ENCODE measurements at places on chromosomes 7 and 10.
A peak's percentile ranks its signal among the peaks of the same experiment; 100 is the strongest.

- no peak for DNase-seq
These were observed 323.0 kb downstream of the EXOC4 start for GRCh38 chr7:133575726-133576440.

GRCh38 chr10:117663750-117664149 is 121.2 kb downstream of the EMX2 start:
- DNase-seq: no peak

- DNase-seq: no peak
These were observed 69.1 kb upstream of the FOXP2 start for GRCh38 chr7:114345494-114345893.

DNA sequence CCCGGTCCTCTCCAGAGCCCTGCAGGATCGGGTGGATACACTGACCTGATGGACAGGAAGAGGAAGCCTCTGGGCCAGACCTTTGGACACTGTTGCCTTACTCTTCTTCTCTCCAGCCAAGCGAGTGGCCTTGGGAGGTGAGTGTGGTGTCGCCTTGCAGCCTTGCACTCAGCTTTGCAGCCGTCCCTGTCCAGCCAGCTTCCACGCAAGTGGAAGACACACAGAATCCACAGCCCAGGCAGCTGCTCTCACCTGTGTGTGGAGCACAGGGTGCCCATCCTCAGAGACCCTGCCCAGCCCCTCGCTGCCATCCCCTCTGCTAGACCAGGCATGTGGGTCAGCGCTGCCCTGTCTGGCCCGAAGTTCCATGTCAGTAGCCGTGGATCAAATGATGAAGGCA is 239.1 kb downstream of the EBF3 start:
- no peak for DNase-seq

DNA sequence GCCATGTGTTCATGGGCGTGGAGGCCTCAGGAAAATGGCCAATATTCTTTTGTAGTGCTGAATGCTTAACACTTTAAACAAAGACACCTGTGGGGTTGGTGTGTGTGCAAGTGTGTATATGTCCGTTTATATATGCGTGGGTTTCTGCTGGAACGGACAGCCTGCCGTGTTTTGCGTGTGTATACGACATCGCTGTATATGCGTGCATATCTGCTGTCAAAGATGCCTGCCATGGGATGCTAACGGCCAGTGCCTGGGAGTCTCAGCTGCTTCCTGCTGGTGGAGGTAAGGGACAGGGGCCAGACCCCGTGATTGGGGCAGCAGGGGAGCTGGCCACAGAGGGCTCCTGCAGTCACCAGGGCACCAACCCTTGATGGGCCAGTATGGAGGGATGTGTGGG is 216.3 kb upstream of the SHH start:
- no peak for DNase-seq

DNA sequence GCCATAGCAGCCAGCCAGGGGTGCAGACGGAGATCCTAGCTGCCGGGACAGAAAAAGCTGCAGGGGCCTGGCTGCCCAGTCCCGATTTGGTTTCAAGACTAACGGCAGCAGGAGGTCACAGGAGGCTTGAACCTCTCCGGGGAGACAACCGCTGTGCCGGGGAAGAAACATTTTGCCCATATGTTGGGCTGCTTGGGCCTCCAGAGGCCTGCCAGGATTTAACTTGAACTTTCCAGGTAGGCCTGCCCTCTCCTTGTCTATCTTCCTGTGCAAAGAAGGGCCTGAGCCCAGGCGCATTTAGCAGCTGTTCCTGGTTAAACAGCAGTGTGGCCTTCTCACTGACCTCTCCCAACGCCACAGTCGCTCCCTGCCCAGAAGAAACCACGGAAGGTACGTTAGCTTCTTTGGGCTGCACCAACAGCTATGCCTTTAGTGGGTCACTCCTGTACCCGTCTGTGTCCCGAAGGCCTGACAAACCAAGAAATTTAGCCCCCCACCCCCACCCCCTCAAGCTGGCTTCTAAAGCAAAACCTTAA is 17.1 kb upstream of the PTF1A start:
- no peak for DNase-seq

DNA sequence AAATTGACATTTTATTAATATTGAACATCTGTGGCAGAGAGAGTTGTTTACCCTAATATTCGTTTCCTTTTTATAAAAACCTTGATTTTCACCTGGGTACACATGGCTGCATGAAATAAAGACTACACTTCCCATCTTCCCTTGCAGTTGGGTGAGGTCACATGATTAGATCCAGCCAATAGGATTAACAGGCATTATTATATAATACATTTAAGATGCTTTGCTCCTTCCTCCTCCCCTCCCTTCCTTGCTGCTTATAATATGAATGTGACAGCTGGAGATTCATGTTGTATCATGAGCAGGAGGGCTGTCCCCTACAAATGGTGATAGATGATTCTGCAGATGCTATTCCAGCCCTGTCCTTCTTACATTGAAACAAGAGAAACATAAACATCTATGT is 146.6 kb downstream of the SH2D4B start:
- DNase-seq: no peak

DNA sequence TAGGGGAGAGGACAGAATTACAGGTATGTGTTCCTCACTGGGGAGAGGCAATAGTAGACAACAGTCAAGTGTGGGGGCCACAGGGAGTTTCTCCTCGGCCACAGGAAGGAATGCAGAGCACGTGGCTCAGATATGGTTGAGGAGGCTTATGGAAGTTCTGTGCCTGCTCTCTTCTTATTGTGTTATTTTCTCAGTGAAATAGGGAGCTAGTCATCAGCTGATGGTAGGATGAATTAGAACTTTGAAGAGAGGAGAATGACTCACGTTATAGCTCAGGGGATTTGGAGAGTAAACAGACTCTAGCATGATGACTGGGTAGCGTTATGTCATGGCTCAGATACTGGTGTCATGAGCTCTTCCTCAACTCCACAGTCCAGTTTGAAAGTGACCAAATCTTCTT is 308.3 kb upstream of the IGFBP3 start:
- no peak for DNase-seq

GRCh38 chr7:139108266-139109187 is 993 bp downstream of the ZC3HAV1 start:
- DNase-seq: peak; percentile 38

- no peak for DNase-seq
These were observed 443.2 kb upstream of the SEMA3A start for GRCh38 chr7:84637568-84638338.

DNA sequence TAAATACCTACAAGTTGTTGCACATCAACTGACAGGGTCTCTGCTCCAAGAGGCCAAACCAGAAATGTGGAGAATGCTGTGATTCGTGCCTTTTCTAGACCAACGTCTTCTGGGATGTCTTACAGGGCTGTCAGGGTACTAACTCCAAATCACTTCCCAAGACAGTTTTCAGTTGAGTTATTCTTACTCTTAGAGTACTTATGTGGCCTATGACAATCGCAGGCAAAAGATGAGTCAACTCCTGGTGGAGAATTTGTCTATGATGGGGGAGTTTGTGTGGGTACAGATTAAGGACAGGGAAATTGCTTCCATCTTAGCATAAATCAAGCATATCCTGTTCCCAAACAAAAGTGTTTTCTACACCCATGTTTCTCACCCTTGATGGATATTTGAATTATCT is 734.8 kb downstream of the TNS3 start:
- DNase-seq: no peak

GRCh38 chr10:29947701-29948060 is 111.7 kb downstream of the JCAD start:
- no peak for DNase-seq

GRCh38 chr10:103824281-103824680 is 31.1 kb downstream of the SH3PXD2A start:
- no peak for DNase-seq

- DNase-seq: no peak
These were observed 128.1 kb upstream of the PTPRZ1 start for GRCh38 chr7:121744877-121745276.

DNA sequence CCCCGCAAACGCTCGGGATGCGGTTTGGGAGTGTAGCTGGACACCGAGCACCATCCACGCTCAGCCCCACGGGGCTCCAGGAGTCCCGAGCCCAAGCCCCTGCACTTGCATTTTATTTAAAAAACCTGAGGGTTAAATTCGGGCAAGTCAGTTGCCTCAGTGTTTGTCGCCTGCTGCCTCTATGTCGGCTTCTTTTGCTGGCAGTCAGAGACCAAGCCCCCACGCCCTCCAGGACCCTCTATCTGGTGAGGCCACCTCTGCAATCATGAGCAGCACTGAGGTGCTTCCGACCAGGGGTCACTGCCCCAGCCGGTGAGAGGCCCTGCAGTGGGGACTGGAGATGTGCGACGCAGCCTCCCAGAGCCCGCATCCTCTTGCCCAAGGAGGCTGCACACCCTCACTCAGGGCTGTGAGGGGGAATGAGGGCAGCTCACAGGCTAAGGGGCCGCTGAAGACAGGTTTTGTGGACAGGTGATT is 13.3 kb upstream of the ZNF273 start:
- no peak for DNase-seq

DNA sequence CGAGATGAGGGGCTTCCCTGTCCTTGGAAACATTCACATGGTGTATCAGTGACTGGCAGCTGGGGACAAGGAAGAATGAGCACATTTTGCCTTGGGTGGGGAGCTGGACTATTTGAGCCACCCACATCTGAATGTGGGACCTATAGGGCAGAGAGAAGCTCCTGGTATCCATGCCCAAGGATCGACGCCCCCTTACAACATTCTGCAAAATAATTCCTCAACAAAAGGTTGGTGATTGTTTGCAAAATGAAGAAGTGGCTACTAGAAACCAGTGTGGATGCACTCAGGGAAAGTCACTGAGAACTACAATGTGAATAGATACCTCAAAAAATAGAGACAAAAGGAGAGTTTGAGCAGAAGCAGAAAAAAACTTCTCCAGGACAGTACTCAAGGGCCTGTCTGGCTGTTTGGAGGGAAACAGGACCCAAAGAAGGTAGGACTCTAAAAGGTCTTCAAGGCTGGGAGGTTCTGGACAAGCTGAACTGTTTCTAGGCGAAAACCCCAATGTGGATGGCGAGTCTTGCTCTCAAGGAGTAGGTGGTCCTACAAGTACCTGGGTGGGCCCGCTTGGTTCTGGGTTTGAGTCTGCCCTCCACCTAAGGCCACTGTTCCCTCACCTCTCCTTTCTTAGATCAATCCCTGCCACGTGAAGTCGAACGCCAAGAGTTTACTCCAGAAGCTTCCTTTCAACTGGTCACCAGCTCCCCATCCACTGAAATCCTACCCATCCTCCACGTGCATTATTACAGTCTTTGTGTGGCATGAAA is 125.0 kb upstream of the ZNF746 start:
- no peak for DNase-seq

GRCh38 chr10:94591461-94592205 is 46.0 kb downstream of the HELLS start:
- DNase-seq: no peak

GRCh38 chr7:2802101-2802500 is 42.0 kb downstream of the GNA12 start:
- DNase-seq: no peak

DNA sequence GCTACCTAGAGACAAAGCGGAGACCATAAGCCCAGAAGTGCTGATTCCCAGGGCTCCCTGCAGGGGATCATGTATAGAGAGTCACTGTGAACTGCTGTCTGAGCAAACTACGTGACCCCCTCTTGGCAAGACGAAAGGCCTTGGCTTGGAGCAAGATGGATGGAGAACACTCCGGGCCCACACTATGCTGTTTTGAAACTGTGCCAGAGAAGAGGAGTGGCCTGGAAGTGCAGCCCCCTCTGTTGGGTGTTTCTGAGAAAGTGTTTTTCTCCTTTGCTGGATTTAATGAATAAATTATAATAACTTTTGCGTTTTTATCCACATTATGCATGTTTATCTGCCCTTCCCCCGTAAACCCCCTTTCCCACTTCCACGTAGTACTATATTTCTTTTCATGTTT is 639.3 kb upstream of the GALNT17 start:
- no peak for DNase-seq

GRCh38 chr10:58266003-58266825 is 1.5 kb downstream of the IPMK start:
- DNase-seq: no peak

- DNase-seq: no peak
These were observed 31.9 kb downstream of the MICU1 start for GRCh38 chr10:72593963-72594362.

- DNase-seq: no peak
These were observed 54.1 kb downstream of the SLIT1 start for GRCh38 chr10:97131666-97132065.

GRCh38 chr7:132492823-132493445 is 83.3 kb downstream of the PLXNA4 start:
- DNase-seq: no peak

- no peak for DNase-seq
These were observed 35.2 kb upstream of the FZD1 start for GRCh38 chr7:91228927-91229558.

- peak; percentile 48 for DNase-seq
These were observed 19.7 kb upstream of the CCSER2 start for GRCh38 chr10:84308481-84309304.

DNA sequence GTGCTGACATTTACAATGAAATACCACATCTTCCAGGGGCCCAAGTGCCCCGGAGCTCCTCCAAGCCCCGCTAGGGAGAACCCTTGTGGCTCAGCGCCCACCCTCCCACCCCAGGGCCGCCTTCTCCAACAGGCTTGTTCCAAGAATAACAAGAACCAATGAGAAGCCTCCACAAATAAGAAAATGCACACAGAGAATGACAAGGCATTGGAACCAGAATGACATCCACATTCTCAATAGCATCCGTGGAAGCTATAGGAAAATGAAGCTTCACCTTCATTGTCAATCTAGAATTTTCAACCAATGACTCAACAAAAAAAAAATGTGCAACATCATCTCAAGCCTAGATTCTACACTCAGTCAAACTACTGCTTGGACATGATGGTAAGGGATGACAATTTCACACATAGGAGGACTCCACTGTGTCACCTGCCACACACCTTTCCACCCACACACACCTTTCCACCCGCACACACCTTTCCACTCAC is 50.4 kb upstream of the PPP2R2D start:
- no peak for DNase-seq

DNA sequence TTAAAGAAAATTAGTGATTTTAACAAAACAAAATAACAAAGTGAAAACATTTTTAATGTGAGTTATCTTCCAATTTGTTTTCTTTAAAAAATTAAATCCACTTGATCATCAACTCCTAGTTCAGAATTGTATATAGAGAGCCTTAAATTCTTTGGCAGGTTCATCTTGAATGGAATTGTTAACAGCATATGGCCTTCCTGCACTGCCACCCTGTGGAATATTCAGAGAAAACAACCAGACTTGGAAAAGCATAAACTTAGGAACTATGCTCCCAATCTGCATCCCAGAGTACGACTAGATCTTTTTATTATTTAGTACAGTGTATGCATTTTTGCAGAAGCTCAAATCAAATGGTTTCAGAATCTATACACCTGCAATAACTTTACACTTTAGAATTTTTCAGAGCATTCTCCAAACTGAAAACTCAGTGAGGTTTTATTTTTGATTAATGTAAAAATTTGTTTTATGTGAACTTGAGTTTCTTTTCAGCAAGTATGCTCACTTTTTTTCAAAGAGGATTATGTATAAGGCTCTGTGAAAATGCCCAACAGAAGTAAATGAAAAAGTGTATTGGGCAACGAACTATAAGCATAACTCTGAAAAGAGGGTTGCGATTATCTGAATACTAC is 44.9 kb upstream of the ANK3 start:
- peak; percentile 34 for DNase-seq

Data from NCI-H1105 treated with DMSO at 0.1 percent for 48 hours (cell line).